ENCODE measurements at places on chromosomes 2 and 18. TPM values are rescaled to one million over a fixed set of nuclear protein-coding genes. Genes with fewer than 3 reads are reported as not detected.

Gene COLEC11
- not detected for total RNA-seq

Gene BOLL
- total RNA-seq, result not detected

Gene CFAP221
- not detected for total RNA-seq

Gene DYSF
- not detected for total RNA-seq

Gene RAB17
- not detected for total RNA-seq

Gene MYO3B
- total RNA-seq, result 0.38 TPM

Gene CD28
- 194 TPM for total RNA-seq

Gene SLC23A3
- 2.3 TPM for total RNA-seq

Gene ANKMY1
- 28.2 TPM for total RNA-seq

Gene TEX51
- total RNA-seq, result not detected

Gene LHCGR
- total RNA-seq, result not detected

Gene MDH1B
- 0.08 TPM for total RNA-seq

Gene KCNK3
- not detected for total RNA-seq

Gene PARD3B
- 0.23 TPM for total RNA-seq

Gene FBXO15
- 0.60 TPM for total RNA-seq

Gene CHRND
- not detected for total RNA-seq

Gene RAB6C
- total RNA-seq, result 0.10 TPM

- DNase-seq, result no peak
Measured at GRCh38 chr2:232490221-232491138, 2.8 kb upstream of the ECEL1 start.

DNA sequence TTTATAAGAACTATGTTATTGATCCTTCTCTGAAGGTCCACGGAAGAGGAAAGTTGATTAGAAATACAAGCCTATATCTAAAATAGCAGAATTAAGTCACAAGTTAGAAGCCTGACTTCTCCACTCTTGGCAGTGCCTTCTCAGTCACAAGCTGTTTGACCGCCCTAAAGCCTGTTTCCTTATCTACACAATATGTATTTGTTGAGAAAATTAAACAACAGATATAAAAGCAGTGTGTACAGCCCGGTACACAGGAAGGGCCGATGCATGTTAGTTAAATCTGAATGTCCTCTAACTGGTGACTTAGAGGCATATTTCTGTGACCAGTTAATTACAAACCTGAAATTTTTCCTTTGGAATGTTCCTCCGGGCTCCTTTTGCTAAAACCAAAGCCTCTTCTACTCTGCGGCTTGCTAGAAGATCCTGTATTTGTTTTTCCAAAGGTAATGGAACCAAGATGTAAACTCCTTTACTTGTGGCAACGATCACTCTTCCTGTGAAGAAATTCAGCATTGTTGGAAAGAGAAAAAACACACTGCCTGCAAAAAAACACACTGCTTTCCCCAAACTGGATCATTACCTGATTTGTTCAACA, 33.4 kb downstream of the TGFBRAP1 start:
- no peak for DNase-seq

- DNase-seq, result no peak
Measured at GRCh38 chr18:30455741-30456140, 586.8 kb downstream of the DSC3 start.

DNA sequence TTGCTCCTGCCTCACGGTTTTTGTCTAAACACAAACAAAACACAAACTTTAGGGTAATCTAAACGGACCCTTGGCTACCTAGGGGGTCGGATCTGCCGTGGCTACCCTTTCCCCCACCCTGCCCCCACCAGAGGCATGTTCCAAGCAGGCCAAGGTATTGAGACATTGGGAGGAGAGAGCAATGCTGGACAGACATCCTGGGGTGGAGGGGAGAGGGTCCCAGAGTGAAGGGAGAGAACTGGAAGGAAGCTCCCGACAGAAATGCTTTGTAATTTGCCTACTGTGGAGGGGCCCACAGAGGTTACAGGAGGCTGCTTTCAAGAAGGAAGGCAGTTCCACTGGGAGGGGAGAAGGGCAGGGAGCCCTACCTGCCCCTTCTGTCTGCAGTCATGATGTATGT, 13.9 kb upstream of the MAT2A start:
- DNase-seq, result no peak

DNA sequence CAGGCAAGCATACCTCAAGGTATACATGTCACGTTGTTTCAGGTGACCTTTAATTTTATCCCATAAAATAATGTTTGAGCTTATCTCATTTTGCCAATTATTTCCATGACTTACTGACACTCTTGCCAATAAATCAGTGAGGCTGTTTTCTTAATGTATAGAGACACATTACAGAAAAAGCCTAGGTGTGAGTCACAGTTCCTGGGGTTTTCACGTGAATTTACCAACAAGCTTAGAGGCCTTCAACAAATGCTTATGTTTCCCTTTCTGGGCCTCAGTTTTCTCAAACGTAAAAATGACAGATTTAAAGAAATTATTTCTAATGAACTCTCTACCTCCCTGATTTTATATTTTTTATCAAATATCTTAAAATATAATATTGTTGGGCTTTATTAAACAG, 517.5 kb upstream of the SPHKAP start:
- DNase-seq, result no peak

- DNase-seq, result no peak
Measured at GRCh38 chr2:137508739-137509384, 455.4 kb upstream of the HNMT start.

DNA sequence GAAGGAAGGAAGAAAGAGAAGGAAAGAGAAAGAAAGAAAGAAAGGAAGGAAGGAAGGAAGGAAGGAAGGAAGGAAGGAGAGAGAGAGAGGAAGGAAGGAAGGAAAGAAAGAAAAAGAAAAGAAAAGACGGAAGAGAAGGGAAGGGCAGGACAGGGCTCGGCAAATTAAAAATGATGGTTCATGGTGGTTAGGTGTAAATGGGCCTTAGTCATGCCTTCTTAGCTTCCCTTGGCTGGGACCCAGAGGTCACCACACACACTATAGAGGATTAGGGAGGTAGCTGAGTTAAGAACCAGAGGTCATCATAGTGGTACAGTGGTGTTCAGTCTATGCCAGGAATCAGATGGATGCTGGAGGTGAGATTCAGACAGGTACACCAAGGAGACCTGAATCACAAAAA, 9.3 kb upstream of the ATL2 start:
- no peak for DNase-seq

GRCh38 chr2:4358837-4359236, 655.5 kb downstream of the DCDC2C start:
- DNase-seq, result no peak

GRCh38 chr18:23529604-23530003, 26.3 kb downstream of the RMC1 start:
- no peak for DNase-seq

DNA sequence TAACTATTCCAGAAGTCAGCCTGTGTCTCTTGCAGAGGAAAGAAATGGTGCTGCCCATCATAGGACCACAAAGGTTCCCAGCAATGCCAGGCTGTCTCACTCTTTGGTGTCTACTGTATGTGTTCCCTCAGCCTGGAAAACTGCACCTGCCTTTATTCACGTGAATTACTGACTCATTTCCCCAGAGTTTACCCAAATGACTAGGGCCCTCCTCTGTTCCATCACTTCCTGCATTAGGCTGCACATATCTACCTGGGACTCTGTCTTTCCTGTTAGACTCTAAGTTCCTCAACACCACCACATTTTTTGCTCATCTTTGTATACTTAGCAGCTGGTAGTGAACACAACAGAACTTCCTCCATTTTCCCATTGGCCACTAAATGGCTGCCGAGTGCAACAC, 188.3 kb downstream of the FHOD3 start:
- DNase-seq, result no peak

DNA sequence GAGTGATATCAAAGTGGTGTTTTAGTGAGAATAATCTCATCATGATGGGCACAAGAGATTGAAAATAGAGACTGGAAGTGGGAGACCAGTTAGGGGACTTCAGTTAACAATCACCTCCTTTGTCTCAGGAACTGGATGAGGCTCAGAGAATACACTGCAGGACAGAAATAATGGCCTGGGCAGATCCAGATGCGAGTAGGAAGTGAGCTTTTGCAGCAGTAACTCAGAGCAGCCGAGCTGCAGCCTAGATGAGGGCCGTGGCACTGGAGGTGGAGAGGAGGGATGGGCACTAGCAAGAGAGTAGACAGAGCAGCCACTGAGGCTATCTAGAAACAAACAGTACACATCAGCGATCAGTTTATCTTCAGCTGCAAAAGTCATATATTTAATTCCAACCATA, 48.6 kb downstream of the CYB5A start:
- DNase-seq, result no peak

GRCh38 chr2:237324837-237325236, 89.1 kb downstream of the COL6A3 start:
- DNase-seq, result no peak

DNA sequence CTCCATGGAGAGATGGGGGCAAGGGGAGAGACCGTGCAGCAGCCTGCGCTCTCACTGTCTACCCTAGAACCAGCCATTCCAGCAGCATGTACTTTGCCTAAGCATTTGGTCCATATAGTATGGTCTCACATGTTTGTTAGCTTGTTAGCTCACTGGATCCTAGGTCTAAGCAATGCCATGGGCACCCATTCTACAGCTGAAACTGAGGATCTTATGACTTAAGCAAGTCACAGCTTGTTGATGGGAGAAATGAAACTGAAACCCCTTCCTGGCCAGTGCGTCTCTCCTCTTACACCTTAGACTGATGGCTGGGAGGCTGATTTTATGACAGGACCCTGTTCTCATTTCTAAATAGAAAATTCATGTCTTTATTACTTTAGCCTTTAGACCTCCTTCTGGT, 90.1 kb downstream of the EPAS1 start:
- DNase-seq, result no peak

DNA sequence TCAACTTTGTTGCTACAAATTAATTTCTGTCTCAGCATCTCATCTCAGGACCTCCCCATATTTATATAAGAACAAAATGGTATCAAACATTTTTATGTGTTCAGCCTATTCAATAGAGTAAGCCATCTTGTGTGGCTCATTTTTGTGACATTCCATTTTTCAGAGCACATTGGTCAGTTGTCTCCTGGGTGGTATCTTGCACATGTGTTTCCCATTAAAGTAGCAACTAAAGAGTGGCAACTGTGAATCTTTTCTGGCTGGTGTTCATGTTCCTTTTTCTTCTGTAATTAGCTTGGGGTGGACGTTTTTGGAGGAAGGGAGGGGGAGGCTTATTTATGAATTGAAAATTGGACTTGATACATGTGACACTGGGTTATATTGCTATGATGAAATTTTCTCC, 45.4 kb upstream of the EFEMP1 start:
- no peak for DNase-seq

- DNase-seq, result no peak
Measured at GRCh38 chr2:113878743-113879142, 11.1 kb upstream of the ACTR3 start.

- DNase-seq, result peak; percentile 89
Measured at GRCh38 chr2:156342254-156343095, 10.0 kb upstream of the NR4A2 start.

DNA sequence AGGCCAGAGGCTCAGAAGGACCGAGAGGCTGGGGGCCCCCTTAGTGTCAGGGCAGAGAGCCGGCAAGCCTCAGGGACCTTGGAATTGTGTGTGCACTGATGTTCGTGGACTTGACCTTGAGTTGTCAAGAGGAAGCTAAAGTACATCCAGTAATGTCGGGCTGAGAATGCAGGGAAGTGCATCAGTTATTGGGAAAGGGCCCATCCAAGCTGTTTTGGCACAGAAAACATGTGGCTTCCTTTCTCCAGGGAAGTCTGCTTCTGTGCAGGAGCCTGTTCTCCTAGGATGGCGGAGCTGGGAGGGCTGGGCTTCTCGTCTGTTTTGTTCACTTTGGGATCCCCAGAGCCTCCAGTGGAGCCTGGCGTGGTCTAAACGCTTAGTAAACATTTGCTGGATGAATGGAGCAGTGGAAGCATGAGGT, 23.7 kb downstream of the ATOH8 start:
- DNase-seq, result no peak

- peak; percentile 73 for DNase-seq
Measured at GRCh38 chr2:172095146-172095904, 7.4 kb downstream of the DLX2 start.

- DNase-seq, result peak; percentile 30
Measured at GRCh38 chr2:151827564-151828142, 568 bp downstream of the ARL5A start.

DNA sequence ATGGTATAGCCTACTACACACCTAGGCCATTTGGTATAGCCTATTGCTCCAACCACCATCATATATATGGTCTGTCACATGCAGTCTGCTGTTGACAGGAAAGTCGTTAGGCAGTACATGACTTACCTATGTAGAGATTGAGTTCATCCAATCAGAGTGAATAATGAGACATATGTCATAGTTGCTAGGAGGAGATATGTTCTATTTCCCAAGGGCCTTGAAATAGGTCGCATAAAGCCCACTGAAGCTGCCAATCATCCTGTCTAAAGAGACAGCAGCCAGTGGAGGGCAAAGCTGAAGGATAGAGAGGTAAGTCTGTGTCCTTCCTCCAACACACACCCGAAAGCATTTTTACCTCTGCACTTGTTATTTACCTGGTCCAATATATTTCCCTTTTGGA, 263.4 kb downstream of the PTPRM start:
- DNase-seq, result no peak

DNA sequence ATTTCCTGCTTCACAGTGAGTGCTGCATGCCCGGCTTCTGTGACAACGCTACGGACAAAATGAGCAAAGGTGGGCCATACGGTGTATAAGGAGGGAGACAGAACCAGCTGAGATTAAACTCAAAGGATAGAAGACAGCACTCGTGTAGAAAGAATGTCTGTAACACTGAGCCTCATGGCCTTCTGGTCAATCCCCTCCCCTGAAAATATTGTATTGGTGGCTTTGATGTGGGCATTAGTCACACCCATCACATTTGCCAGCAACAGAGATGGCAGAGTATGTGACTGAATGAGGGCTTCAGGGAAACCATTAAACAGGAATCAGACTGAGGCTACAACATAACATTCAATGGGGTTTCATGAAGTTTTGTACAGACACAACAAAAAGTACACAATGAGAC, 287.8 kb upstream of the CCDC68 start:
- no peak for DNase-seq

DNA sequence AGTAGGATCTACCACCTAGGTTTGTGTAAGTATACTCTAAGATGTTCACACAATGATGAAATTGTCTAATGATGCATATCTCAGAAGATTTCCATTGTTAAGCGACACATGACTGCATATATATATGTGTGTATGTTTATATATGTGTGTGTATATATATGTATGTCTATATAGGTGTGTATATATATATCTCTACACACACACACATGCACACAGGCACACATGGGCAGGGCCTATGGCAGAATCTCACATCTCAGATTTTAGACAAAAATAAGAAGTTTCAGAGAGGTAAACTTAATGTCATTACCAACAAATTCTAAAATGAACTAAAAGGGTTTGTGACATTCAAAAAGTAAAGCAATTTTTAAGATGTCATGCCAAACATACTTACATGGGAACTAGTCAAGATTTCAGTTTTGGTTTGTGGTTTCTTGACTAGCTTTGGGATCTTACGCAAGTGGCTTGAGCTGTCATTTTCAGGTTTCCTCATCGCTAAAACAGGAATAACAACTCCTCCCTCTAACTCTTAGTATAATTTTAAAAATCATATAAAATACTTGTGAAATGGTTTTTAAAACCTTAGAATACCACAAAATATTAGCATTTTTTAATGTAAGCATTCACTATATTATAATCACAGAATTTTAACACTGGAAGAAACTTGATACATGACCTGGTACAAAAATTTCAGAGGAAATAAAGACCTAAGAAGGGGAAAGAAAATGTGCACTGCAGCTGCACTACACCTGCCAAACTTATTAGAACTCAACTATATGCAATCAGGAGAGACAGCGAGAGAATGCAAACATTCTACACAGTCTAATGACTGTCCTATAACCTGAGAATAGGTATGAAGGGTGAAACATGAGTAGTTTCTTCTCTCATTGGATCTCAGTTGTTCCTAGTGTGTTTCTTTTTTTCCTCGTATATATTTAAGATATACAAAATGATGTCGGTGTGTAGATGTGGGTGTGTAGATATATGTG, 75.7 kb downstream of the TTC21B start:
- DNase-seq, result no peak

All from activated CD4-positive, alpha-beta memory T cell treated with anti-CD3 and anti-CD28 coated beads, Interleukin-2, amount 10 ng/mL, durations not matched to agents 7 days and 5 days (primary cell).